ENCODE measurements at places on chromosomes 1 and 21.

- DNase-seq = no peak
These were observed 202.1 kb upstream of the ADGRL2 start for GRCh38 chr1:81598623-81599022.

GRCh38 chr1:15196807-15197530 is 43.4 kb downstream of the TMEM51 start:
- DNase-seq = peak; percentile 40

DNA sequence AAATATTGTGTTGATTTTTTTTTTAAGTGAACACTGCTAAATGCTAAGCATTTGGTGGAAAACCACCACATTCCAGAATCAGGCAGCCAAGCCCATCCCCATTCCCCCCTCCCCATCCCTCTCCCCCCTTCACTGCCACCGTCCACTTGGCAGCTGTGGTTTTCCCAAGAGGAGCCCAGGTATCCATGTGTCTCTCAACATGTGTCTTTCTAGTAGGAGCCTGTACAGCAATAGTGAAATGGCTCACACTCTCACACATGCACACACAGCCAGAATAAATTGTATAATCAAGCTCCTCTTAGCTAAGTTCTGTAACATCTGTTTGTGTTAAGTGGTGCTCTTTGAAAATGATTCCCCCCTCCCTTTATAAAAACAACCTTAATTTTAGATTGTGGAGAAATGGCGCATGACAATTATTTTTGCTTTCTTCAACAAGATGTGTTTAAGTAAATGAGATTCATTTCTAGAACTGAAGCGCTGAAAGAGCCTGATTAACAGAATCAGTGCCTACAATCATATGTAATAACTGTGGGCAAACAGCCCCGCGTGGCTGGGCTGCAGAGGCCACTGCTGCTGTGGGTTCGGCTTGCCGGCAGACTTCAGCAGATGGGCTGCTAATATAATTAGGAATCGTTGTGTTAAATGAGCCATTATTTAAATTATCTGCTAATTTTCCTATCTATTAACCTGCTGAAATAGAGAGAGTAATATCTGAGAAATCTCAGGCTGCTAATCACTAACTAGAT is 43.3 kb downstream of the BACE2 start:
- no peak for DNase-seq

GRCh38 chr21:34670220-34670961 is 1.6 kb downstream of the CLIC6 start:
- DNase-seq = no peak

DNA sequence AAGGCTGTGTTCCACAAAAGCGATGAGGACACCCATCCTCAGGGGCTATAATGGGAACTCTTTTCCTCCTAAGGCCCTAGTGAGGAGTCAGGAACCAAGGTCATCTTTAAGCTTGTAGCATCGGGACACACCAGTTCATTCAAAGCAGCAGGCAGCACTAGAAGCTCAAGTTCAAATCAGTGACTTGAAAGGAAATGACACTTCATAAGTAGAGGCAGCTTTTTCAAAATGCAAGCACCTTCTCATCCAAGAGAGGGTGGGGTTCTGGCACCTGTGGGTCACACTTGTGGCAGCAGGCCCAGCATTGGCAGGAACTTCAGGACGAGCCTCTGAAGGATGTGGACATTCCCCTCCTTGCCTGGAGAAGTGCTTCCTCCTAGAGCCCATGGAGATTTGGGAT is 496.3 kb downstream of the KIF26B start:
- no peak for DNase-seq

DNA sequence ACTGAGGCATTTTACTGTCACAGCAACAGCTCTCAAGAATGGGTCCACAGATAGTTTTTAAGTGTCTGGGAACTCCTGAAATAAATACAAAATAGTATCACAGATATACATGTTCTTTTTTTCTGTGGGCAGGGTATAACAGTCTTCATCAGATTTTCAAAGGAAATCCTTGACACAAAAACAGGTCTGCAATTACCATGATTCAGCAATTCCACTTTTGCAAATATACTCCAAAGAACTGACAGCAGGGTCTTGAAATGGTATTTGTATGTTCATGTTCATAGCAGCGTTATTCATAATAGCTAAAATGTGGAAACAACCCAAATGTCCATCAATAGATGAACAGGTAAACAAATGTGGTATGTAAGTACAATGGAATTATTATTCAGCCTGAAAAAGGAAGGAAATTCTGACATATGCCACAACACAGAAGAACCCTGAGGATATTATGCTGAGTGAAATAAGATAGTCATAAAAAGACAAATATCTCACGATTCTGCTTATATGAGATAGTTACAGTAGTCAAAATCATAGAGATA is 85.0 kb downstream of the EPS15 start:
- no peak for DNase-seq

GRCh38 chr1:24696041-24696755 is 49.0 kb upstream of the CLIC4 start:
- peak; percentile 12 for DNase-seq

- no peak for DNase-seq
These were observed 262.1 kb downstream of the AKT3 start for GRCh38 chr1:243587823-243588560.

DNA sequence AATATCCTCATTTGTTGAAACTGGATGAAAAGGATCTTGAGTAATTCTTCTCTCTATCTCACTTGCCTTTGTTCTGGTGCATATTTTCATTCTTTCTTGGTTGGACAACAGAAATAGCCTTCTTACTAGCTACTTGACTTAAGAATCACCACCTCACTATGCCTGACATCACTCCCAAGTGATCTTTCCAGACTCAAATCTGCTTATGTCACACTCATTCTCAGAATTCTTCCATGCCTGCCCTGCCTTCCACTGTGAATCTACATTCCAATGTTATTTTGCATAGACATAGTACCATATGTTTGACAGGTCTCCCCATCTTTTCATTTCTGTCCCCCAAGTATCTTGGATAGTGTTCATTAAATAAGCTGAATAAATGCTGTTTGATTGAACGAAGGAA is 78.5 kb upstream of the DPYD start:
- no peak for DNase-seq

DNA sequence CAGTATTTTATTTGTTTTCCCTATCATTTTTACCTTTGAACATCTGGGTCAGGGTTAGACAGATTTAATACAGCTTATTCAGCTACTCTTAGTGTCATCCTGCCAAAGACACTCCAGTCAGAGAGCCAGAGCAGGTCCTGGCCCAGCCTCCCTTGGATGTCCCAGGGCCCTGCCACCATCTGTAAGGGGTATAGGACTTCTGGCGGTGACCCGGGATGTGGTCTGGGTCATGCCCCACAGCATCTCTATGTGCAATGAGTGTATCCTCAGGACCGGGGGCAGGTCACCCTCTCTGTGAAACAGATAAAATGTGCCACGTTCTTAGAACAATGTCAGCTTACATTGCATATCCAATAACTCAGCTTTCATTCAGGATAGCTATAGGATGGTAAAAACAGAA is 37.8 kb upstream of the PRSS38 start:
- DNase-seq = no peak

DNA sequence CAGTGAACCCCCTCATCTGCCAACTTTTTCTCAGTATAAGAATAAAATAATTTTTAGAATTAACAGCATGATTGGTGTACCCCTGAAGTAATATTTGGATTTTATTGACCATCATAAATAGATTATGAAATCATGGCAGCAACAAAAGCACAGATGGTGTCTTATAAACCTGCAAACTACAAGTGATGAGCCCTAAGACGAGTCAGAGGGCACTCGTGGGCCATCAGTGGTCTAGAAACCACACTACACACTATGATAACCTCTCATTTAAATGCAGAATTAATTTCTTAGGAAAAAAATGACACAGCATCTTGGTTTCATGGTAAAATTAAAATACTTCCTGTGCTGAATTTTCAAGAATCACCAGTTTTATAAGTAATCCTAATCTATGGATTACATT is 312.4 kb downstream of the PTBP2 start:
- DNase-seq = no peak

DNA sequence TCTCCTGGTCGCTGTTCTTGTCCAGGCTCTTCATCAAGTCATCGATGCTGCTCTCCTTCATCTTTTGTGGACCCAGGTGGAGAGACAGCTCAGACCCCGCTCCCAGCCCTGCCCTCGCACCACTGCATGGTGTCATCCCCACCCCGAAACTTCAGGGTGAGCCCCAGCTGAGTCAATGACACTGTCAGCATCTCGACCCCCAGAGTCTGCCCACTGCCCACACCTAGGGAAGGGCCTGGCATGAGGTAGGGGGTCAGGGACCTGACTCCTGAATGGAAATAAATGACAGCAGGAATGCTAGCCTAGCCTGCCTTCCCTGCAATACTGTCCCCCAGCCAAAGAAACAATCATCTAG is 1.6 kb upstream of the S100A6 start:
- no peak for DNase-seq

DNA sequence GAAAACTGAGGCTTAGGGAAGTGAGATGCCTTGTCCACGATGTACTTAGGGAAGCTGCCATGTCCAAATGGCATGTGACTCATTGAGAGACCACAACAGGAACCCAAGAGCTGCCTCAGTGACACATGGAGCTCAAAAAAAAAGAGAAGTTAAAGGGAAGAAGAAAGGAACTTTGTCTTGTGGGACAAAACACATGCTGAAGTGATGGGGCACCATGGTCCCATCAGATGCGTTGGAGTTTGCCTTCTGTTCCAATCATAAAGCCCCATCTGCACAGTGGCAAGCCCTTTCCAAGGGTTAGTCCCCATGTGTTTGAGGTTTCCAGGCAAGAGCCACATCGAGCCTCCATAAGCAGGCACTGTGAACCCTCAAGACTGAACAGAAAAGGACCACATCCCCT is 8.0 kb downstream of the MED8 start:
- DNase-seq = no peak

DNA sequence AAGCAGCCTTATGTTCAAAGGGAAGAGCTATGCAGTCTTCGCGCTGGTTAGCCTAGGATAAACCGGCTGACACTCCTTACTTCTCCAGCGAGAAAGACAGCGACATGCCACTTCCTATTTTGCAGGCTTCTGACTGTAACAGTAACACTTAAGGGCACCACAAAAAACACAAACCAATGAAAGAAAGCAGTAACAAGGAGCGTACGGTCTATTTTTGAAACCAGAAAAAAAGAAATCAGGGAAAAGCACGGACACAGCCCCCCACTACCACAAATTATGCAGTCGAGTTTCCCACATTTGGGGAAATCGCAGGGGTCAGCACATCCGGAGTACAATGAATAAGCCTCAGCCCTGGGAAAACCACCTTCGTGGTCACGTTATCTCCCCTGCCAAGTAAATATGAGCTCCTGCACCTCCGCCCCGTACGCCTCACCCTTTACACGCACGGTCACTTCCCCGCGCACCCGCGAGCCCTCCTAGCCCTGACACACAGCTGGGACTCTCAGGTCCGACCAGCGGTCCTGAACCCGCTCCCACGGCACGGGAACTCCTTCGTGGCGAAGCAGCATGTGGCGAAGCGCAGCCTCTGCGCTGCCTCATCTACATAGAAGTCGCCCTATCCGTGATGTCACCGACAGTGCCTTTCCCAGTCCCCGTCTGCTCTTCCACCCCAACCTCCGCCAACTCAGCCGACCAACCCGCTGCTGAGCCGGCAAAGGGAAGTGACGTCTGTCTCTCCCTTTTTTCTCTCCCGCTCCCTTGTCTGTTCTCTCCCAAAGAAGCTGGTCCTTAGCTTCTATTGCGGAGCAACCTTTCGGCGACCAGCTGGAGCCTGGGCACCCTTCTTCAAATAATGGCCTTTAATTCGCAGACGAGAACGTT is 40.9 kb upstream of the PPIAL4F start:
- peak; percentile 93 for DNase-seq

GRCh38 chr1:183783342-183783741 is 21.6 kb upstream of the RGL1 start:
- no peak for DNase-seq

GRCh38 chr1:39592069-39592468 is 15.5 kb upstream of the PABPC4 start:
- DNase-seq = no peak

GRCh38 chr1:91556556-91556955 is 55.9 kb downstream of the CDC7 start:
- DNase-seq = no peak

DNA sequence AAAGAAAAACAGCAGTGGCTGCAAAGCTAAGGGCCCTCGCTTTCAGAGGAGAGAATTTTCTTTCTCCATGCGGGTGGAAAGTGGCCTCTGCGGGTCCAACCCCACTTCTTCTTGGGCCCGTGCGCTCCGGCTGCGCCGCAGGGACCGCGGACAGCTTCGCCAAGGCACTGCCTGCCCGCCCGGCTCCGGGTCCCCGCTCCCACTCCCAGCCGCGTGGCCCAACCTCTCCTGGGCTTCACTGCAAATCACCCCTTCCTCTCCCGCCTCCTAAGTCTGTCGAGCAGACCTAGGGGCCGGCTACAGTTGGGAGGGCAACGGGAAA is 1.0 kb upstream of the RUNX3 start:
- DNase-seq = no peak

GRCh38 chr1:55089683-55090082 is 50.3 kb downstream of the PCSK9 start:
- no peak for DNase-seq

All from DMS79 treated with DMSO at 0.1 percent for 48 hours (cell line).